Activated effector memory CD4-positive, alpha-beta T cell treated with Interleukin-2 at 50 U/mL for 16 hours (primary cell): ENCODE measurements at places on chromosomes 2 and 18.

DNA sequence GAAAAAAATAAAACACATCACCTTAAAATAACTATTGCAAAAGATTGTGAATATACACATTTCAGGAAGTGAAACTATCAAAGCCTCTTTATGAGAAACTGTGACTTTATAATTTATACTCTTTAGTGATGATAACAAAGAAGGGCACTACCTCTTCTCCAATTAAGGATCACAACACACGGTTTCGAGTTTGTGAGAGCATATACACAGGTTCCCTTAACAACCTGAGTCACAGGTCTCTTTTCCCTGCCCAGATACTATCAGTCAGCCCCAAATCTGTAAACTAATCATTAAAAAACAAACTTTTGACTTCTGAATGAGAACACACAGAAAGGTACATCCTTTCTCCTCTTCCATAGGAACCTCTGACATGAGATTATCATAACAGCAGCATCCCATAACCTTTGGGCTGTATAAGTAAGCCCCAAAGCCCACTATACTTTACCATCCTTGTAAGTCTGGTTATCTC is 44.9 kb downstream of the PTPN2 start:
- DNase-seq = no peak

DNA sequence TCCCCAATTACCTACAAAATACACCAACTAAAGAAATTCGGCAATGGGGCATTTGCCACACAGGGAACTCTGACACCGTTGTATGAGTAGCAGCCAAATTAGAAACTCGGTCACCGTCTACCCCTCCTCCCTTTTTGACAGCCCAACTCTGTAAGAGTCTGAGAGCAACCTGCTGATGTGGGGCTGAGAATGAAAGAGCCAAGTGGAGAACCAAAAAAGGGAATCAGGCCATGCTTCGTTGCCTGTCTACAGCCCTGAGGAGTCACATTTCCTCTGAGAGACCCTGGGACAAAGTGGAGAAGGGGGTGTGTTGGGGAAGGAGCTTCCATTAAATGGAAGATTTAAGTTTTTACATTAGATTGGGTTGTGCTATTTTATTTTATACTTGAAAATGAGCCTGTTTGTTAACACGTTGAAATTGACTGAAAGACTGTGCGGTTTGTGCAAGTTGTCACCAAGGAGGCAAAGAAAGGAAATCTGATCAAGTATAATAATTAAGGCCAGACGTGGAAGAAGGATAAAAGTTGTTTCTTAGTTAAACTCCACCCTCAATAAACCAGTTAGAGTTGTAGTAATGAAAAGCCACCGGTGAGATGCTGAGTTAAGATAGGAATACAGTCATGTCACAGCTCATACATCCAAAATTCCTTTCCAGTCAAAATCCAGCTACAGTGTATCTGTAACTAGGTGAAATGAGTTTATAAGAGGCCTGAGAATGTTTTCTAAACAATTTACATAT is 131.7 kb upstream of the CREB1 start:
- no peak for DNase-seq

- no peak for DNase-seq
Observed at GRCh38 chr18:53991805-53992204, 232.7 kb downstream of the MBD2 start.

GRCh38 chr2:208046686-208047085 is 21.4 kb upstream of the PLEKHM3 start:
- no peak for DNase-seq

GRCh38 chr18:45044787-45045186 is 364.1 kb downstream of the SETBP1 start:
- no peak for DNase-seq

GRCh38 chr2:104860451-104860790 is 6.5 kb downstream of the POU3F3 start:
- no peak for DNase-seq

DNA sequence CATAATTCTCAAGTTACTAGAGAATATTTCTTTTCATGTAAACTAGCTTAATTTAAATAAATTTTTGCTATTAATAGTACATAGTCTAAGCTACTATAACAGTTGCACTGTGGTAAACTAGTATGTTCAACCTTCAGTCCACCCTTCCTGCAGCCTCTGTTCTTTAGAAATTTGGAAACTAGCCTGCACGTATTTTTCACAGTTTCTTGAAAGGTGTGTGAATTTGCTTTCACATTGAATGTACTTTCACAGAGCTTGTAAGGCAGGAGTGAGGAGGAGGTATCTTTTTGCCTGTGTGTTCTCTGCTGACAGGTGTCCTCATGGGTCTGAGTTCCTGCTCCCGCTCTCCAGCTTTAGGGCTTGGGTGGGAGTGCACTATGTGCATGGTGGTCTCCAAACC is 117.5 kb downstream of the ATP9B start:
- no peak for DNase-seq

- DNase-seq = no peak
Observed at GRCh38 chr2:78431241-78431640, 594.3 kb upstream of the REG3G start.
